ENCODE measurements at places on chromosomes 3 and 15. TPM values are rescaled to one million over a fixed set of nuclear protein-coding genes. Genes with fewer than 3 reads are reported as not detected.

DNA sequence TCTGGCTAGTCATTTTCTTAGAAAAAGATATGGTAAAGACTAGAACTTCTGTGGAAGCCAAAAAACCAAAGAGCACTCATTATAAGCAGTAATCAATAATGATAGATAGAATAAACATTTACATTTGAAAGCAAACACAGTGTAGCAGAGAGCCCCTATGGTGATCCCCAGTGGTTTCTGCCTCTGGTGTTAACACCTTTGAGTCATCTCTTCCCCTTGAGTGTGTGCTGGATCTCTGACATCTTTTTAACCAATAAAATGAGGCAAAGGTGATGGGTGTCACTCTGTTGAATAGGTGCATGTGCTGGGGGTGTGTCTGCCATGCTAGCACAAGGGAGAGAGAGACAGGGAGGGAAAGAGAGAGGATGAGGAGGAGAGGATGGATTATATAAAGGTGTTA, 121.6 kb downstream of the TFG start:
- no peak for DNase-seq

- no peak for DNase-seq
These were observed 673.1 kb downstream of the ROBO1 start for GRCh38 chr3:79094654-79095053.

GRCh38 chr15:35118960-35119359, 33.9 kb upstream of the NANOGP8 start:
- no peak for DNase-seq

DNA sequence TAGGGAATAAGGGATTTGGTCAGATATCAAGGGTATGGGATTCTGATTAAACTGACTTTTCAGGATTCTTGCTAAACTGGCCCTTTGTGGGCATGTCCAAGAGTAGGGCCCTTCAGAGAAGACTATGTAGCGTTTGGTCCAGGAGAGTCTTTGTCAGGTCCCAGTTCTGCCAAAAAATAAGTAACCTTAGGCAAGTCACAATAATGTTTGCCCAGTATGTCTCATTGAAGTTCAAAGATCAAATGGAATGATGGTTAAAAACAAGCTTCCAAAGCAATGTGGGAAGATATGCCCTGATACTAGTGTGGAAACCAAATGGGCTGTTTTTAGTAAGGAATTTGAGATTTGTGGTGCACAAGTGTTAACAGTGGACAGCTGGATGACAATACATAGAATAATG, 454.4 kb downstream of the WDR72 start:
- no peak for DNase-seq

DNA sequence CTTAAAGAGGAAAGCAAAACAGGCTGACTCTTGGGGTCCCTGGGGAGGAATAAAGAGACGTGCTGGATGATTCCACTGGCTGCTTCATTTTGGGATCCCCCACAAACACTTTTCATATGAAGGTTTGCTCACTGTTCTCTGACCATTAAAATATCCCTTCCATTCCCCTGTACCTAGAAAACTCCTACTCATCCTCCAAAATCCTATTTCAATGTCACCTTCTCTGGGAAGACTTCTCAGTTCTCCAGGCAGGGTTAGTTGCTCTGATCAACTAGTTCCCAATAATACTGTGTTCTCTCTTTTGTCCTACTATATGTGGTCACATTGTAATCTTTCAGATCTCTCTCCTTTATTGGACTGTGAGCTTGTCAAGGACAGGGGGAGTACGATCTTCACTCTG, 19.0 kb downstream of the LARP6 start:
- no peak for DNase-seq

DNA sequence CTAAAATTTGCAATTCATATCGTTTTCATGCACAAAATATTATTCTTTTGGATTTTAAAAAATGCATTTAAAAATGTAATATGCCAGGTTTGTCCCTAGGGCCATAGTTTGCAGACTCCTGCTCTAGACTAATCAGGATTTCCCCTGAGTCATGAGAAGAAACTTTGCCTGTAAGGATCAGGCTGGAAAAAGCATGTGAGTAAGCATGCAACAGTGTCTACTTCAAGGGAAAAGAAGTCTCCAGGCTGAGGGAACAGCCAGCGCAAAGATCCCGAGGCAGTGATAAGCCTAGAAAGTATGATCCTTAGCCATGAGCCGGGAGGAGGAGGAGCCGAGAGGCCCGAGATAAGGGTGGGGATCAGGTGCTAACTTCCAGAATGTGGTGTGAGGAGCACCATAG, 382.8 kb upstream of the CFAP20DC start:
- no peak for DNase-seq

DNA sequence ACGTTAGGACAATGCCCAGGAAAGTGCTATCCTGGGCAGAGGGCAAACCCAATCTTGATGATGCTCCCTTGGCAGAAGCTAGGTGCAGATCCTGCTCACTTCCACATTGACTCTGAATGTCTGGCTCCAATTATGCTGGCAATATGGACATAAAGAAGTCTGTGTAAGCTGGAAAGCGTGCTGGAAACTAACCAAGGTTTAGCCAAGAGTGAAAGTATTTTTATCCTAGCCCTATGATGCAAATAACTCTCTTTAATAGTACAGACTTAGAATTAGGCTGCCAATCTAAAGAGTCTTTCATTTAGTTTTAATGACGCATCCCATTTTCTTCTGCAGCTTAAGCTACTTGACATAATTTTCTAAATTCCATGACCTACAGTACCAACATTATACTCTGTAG, 571.8 kb downstream of the TUSC7 start:
- DNase-seq, result no peak

GRCh38 chr3:55180936-55181535, 253.2 kb upstream of the LRTM1 start:
- DNase-seq, result peak; percentile 26

DNA sequence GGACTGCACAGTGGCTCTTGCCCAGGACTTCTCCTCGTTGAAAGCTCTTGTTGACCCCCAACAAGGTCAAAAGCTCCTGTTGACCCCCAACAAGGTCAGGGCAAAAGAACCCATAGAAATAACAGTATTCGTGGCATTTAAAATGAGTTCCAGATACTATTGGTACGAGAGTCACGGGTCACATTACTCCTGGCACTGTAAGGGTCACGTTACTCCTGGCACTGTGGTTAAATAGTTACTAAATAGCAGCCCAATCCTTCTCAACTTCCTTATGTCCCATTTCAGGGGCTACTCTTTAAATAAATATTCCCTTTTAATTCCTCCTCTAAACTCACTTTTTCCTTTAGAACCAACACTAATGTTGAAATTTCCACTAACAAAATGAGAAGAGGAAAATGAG, 18.2 kb upstream of the ADCY5 start:
- DNase-seq, result no peak

The MAGI1 gene
- 58.2 TPM for total RNA-seq

The TICRR gene
- total RNA-seq, result 33.8 TPM

The KBTBD8 gene
- 15.0 TPM for total RNA-seq

The ACP3 gene
- 2.5 TPM for total RNA-seq

The MYLK gene
- 10.8 TPM for total RNA-seq

The GOLGA8J gene
- total RNA-seq, result 0.33 TPM

Data from WTC11 (cell line).